ENCODE measurements at places on chromosomes 4 and X.
A peak's percentile ranks its signal among the peaks of the same experiment; 100 is the strongest.

DNA sequence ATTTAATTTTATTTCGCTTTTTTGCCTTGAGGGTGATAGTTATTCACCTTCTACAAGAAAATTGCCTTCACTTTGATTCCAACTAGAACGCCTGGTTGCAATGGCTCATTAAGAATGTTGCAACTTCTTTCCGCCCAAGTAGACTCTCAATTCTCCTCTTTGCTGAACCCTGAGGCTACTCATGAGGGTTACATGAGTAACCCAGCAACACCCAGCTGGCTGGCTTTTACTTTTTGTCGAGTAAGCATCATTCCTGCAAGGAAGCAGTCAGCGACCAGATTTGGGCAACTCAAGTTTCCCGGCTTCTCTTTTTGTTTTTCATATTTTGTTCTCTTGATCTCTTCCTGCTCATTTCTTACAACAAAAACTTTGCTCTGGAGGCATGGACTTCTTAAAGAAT, 495.4 kb downstream of the PACRGL start:
- DNase-seq = no peak

- DNase-seq = peak; percentile 97
Observed at GRCh38 chr4:55947912-55948725, 626 bp upstream of the CEP135 start.

- no peak for DNase-seq
Observed at GRCh38 chr4:155234206-155234605, 25.8 kb downstream of the NPY2R start.

DNA sequence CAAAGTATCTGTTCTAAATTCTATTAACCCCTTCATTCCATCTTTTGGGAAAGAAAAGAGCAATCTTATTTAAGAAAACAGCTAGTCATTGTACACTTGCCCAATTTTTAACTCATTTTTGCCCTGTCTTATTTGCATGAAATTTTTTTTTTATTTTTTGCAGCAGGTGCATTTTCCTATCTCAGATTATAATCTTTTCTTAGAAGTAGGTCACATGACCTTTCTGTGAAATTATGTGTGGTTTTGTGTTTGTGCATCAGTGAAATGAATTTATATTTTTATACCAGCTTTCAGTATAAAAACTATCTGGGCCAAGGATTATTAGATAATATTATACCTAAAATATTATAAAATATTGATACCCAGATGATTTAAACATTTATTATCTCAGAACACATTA, 145.6 kb downstream of the INPP4B start:
- no peak for DNase-seq

DNA sequence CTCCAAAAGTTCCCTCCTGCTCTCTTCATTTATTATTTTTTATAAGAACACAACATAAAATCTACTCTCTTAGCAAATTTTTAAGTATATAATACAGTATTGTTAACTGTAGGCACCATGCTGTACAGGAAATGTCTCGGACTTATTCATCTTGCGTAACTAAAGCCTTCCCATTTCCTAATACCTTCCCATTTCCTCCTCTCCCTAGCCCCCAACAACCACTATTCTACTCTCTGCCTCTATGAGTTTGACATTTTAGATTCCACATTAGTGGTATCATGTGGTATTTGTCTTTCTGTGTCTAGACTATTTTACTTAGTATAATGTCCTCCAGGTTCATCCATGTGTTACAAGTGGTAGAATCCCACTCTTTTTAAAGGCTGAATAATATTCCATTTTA, 15.8 kb upstream of the SYTL4 start:
- DNase-seq = peak; percentile 15

GRCh38 chrX:19897091-19897490, 9.7 kb upstream of the SH3KBP1 start:
- no peak for DNase-seq

Measured in cardiac fibroblast (primary cell).